ENCODE measurements at places on chromosomes 5 and 9. TPM values are rescaled to one million over a fixed set of nuclear protein-coding genes. Genes with fewer than 3 reads are reported as not detected.

LPAR1 gene
- total RNA-seq, result 42.8 TPM

HACD4 gene
- total RNA-seq, result 0.99 TPM

C5orf58 gene
- 0.75 TPM for total RNA-seq

TYRP1 gene
- total RNA-seq, result 35.1 TPM

BSPRY gene
- total RNA-seq, result 0.21 TPM

TPPP gene
- 26.7 TPM for total RNA-seq

ATG10 gene
- total RNA-seq, result 5.5 TPM

FOXD4 gene
- total RNA-seq, result 0.19 TPM

FBP1 gene
- total RNA-seq, result 3.8 TPM

FNBP1 gene
- 26.3 TPM for total RNA-seq

PCDHGC5 gene
- 1.4 TPM for total RNA-seq

IFNA2 gene
- not detected for total RNA-seq

HRH2 gene
- 37.5 TPM for total RNA-seq

PCDHGA11 gene
- 4.2 TPM for total RNA-seq

OR1J2 gene
- not detected for total RNA-seq

GRCh38 chr9:109117856-109118807 is 1.6 kb downstream of the TMEM245 start:
- DNase-seq, result peak; percentile 67

DNA sequence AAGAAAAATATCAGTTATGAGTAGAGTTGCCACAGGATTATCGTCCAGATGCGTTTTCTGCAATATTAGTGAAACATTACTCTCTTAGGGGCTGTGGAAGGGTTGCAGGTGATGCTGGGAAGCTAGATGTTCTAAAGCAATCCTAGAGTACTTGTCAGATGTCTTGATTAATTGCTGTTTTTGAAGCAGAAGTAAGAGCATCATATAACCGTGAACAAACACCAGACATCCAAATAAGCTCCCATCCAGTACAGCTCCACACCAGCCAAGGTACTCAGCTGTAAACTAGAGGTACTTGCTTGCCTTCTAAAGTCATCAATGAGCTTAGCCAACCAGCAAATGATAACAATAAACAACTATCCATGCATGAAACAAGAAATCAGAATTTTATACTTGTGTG is 131.1 kb downstream of the ST8SIA4 start:
- no peak for DNase-seq

DNA sequence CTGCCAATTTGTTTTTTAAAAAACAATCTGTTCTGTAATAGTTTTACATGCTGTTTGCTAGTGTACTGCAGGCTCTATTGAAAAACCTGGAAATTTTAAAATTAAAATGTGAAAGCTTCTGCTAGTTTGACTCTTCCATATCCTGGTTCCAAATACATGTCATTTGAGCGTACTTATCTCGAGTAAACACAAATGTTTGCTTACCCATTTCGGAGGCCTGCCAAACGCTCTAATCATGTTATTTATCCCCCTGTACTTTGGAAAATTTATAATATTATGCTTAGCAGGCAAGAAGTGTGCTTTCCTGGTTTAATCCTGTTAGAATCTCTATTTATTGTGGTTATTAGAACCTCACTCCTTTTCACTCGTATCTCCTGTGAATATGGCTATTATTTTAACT is 476.8 kb upstream of the CYLC2 start:
- DNase-seq, result no peak

GRCh38 chr5:40601198-40601868 is 78.4 kb upstream of the PTGER4 start:
- no peak for DNase-seq

GRCh38 chr5:106172681-106173532 is 1497.8 kb downstream of the EFNA5 start:
- no peak for DNase-seq

DNA sequence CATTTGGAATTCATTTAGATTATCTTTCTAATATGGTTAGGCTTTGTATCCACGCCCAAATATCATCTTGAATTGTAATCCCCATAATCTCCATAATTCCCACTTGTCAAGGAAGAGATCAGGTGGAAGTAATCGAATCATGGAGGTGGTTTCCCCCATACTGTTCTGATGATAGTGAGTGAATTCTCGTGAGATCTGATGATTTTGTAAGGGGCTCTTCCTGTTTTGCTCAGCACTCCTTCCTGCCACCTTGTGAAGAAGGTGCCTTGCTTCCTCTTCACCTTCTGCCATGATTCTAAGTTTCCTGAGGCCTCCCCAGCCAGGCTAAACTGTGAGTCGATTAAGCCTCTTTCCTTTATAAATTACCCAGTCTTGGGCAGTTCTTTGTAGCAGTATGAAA is 527.5 kb upstream of the ARRDC3 start:
- no peak for DNase-seq

DNA sequence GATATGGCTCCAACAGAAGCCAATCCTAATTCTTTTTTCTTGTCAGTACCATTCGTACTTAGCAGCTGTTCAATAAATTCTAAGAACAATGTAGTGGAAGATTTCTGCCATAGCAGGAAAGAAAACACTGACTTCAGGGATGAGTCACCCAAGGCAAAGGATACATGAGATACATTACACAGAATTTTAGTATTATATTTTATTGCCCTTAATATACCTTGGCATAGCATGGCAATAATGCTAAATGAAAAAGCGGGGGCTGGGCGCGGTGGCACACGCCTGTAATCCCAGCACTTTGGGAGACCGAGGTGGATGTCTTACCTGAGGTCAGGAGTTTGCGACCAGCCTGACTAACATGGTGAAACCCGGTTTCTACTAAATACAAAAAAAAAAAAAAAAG is 619.1 kb upstream of the DAB2 start:
- DNase-seq, result no peak

DNA sequence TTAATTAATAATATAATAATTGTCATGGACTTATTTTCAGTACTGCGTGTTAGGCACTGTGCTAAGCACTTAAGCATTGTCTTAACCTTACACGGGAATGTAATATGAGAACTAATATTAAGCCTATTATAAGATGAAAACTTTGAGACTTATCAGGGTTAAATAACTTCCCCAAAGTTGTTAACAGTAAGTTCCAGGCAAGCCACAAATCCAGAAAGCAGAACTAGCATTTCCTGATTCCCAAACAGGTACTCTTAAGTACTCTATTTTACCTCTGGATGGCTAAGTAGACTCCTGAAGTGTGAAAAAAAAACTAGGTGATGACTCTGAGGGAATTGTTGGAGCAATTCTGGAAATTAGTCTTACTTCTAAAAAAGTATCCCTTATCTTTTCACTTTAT is 23.8 kb downstream of the GABRG2 start:
- no peak for DNase-seq

DNA sequence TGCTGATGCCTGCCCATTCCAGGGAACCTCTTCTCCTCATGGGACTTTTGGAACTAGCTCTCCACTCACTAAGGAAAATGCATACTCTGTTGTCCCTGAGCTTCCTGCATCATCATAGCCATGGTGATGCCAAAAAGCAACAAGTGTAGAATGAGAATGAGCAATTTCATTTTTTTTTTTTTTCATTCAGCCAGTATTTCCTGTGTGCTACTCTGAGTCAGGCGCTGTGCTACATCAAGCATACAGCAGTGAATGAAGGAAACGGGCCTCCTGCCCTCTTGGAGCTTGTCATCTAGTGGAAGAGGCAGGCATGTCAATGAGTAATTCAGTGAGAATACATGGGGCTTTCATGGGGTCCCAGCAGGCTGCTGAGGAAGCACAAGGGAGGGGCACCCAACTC is 483.1 kb downstream of the BNC2 start:
- DNase-seq, result no peak

DNA sequence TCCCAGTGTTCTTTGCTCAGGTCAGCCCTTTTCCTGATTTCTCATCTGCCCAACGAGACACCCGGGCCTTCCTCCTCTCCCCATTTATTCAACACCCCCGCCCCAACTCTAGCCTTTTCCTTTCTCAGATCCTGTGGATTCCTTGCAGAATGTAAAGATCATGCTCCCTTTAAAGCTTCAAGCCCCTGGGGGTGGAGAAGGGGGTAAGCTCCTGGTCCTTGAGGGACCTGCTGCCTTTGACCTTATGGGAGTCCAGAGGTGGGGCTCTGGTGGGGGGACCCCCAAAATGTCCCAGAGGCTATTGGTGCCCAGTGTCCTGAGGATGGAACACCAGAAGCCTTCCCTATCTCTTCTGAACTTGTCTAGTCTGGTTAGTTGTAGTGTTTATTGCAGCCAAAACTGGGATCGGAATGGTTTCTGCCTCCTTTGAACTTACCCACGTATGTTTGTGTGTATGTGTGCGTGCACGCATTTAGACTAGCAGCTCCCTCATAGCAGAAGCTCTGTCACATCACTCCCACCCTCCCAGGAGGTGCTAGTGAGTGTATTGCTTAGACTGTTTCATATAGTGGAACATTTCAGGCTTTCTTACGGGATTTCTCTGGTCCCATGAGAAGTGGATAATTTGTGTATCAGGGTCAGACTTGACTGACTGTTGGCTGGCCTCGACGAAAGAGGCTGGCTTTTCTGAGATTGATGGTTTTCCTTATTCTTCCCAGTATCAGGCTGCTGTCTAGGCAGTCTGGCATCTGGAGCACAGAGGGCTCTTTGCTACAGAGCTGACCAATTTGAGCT is 1.1 kb downstream of the GALNT10 start:
- DNase-seq, result no peak

- DNase-seq, result peak; percentile 53
Observed at GRCh38 chr5:136066661-136067271, 38.0 kb downstream of the TGFBI start.

- no peak for DNase-seq
Observed at GRCh38 chr5:19917588-19918122, 70.3 kb downstream of the CDH18 start.

GRCh38 chr5:133993185-133993936 is 11.4 kb downstream of the VDAC1 start:
- no peak for DNase-seq

- DNase-seq, result no peak
Observed at GRCh38 chr5:173800340-173800739, 87.8 kb upstream of the CPEB4 start.

DNA sequence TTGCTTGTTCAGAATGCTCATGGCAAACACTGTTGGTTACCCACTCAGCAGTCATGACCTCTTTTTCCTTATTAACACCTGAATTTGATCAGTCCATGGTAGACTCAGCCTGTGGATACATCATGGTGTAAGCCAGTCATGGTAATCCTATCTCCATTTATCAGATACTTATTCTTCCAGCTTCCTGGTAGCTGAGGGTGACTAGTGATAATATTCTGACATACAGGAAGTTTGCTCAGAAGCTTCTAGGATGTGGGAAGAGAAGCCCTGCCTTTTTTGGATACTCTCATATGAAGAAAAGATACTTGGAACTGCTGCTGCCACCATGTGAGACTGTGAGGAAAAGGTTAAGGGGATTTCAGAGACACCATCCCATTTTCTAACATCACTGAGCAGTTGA is 7.3 kb downstream of the GDA start:
- no peak for DNase-seq

DNA sequence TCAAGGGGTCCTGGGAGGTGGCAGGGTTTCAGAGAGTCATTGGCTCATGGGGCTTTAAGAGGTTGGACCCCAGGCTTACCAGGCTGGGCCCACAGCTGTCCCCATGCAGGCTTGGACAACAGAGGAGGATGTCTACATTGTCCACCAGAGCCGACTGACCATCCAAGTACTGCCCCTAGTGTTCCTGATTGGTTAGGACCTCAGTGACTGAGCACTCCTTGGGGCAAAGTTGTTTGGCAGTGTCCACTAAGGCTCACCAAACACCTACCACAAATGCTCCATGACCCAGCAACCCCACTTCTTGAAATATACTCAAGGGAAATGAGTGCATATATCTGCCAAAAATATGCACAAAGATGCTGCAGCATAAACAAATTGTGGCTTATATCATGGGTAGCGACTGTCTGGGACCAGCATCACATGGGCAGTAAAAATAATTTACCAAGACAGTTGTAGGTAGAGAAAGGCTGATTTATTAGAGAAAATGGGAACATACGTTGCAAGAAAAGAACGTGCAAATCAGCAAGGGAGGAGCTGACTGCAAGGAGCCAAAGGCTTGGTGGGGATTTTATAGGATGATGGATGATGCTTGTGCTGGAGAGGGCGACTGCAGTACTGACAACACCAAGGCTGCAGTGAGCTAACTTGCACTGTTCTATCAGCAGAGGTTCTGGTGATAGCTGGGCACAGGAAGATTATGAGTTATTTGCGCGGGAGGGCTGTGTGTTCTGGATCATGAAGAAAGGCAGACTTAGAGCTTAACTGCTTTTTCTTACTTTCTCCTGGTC is 265.2 kb downstream of the GADD45G start:
- DNase-seq, result no peak

- DNase-seq, result no peak
Observed at GRCh38 chr9:13410566-13411031, 131.1 kb upstream of the MPDZ start.

- no peak for DNase-seq
Observed at GRCh38 chr5:123047706-123048105, 11.2 kb upstream of the PPIC start.

GRCh38 chr9:4086119-4087090 is 213.5 kb downstream of the GLIS3 start:
- DNase-seq, result no peak

DNA sequence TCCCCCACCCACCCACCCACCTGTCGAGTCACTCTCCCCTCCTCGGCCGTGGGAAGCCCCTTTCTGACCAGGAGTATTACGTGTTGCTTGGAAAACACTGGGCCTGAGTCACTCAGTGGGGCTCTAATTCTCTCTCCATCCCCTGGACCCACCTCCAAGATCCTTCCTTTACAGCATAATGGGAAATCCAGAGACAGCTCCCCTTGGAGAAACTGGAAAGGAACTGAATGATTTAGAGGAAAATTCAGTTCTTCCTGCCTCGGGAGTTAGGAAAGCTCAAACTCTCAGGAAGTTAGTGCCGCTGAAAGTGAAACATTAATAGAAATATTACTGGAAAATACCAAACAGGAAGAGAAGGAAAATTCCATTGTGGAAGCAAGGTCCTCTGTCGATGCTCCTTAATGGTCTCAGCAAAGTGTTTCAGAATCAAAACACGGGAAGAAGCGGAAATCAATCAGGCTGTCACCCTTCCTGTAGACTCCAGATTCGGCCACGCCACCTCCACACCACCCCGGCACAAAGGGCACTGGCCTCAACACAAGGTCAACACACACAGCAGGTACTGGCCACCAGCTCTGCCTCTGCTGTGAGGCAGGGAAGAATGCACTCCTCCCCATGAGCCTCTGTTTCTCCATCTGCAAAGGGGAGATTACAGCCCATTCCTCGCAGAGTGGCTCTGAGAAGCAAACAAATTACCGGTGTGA is 9.6 kb downstream of the SHB start:
- no peak for DNase-seq

- DNase-seq, result no peak
Observed at GRCh38 chr5:123964884-123965283, 452.9 kb downstream of the CSNK1G3 start.

GRCh38 chr5:56279979-56280378 is 46.8 kb upstream of the ANKRD55 start:
- DNase-seq, result no peak

- no peak for DNase-seq
Observed at GRCh38 chr5:124034083-124034700, 522.2 kb downstream of the CSNK1G3 start.

DNA sequence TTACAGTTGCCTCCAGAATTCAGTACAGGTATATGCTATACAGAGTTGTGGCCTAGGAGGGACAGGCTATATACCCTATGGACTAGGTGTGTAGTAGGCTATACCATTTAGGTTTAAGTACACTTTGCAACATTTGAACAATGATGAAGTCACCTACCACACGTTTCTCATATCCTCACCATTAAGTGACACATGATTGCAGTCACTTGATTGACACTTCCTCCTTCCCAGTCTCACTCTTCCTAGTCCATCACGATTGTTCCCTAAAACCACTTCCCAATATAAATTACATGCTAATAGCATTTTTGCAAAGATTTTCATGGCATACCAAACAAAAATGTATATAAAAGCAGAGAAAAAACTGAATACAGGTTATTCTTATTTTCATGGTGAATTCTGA is 312.2 kb downstream of the EPB41L4A start:
- DNase-seq, result no peak

Measured in right cardiac atrium (tissue), 5 donors.